ENCODE measurements at places on chromosomes 2 and 18. TPM values are rescaled to one million over a fixed set of nuclear protein-coding genes. Genes with fewer than 3 reads are reported as not detected.

SNORC gene
- 6.2 TPM for total RNA-seq

CREG2 gene
- not detected for total RNA-seq

HOXD8 gene
- not detected for total RNA-seq

PHOSPHO2 gene
- 6.3 TPM for total RNA-seq

SNED1 gene
- total RNA-seq = 2.9 TPM

LIPG gene
- total RNA-seq = 5.0 TPM

GRCh38 chr2:152594022-152594766, 123.1 kb downstream of the PRPF40A start:
- no peak for DNase-seq
- no peaks in the 10 kb centered on the region for H3K4me1 ChIP-seq
- H3K4me3 ChIP-seq = no peak overlapping the region
- H3K27me3 ChIP-seq = no peaks in the 10 kb centered on the region
- H3K36me3 ChIP-seq = peaks cover 4% of the 10 kb centered on the region
- H3K27ac ChIP-seq = no peak overlapping the region

- H3K4me3 ChIP-seq = no peak overlapping the region
- no peak for DNase-seq
- no peaks in the 10 kb centered on the region for H3K36me3 ChIP-seq
- H3K27me3 ChIP-seq = no peaks in the 10 kb centered on the region
- no peaks in the 10 kb centered on the region for H3K4me1 ChIP-seq
These were observed 369.7 kb downstream of the EPHA4 start for GRCh38 chr2:221202431-221202830.

- DNase-seq = no peak
- no peak overlapping the region for H3K27ac ChIP-seq
- no peaks in the 10 kb centered on the region for H3K27me3 ChIP-seq
- H3K4me3 ChIP-seq = no peak overlapping the region
- H3K4me1 ChIP-seq = peaks cover 19% of the 10 kb centered on the region
These were observed 52.1 kb downstream of the GTF3C3 start for GRCh38 chr2:196747400-196747799.

DNA sequence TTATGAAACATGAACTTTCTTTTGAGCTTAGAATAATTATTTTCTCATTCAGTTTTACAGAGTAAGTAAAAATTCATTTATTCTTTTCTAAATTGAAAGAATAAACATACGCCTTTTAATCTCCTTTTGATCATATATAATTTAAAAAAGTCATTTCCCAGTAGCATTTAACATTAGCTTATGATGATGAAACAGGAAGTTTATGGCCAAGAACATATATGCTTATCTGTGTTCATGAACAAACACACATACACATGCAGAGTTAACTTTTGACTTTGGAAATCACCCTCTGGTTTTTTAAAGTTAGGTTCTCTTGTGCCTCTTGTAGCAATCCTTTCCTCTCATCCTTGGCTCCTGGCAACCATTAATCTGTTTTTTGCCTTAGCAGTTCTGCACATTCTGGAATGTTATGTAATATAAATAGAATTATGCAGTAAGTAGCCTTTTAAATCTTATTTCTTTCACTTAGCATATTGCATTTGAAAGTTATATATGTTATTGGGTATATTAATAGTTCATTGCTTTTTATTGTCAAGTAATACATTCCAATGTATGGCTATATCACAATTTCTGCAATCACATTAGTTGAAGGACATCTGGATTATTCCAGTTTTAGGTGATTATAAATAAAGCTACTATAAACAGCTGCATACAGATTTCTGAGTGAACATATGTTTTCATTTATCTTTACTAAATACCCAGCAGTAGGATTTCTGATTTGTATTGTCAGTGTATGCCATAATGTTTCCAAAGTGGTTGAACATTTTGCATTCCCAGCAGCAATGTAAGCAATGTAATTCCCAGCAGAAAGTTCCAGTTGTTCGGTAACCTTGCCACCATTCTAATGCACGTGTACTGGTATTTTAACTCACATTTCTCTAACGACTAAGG, 210.3 kb downstream of the ZRANB3 start:
- DNase-seq = no peak
- H3K36me3 ChIP-seq = no peaks in the 10 kb centered on the region
- H3K4me3 ChIP-seq = no peak overlapping the region
- H3K27me3 ChIP-seq = no peaks in the 10 kb centered on the region

DNA sequence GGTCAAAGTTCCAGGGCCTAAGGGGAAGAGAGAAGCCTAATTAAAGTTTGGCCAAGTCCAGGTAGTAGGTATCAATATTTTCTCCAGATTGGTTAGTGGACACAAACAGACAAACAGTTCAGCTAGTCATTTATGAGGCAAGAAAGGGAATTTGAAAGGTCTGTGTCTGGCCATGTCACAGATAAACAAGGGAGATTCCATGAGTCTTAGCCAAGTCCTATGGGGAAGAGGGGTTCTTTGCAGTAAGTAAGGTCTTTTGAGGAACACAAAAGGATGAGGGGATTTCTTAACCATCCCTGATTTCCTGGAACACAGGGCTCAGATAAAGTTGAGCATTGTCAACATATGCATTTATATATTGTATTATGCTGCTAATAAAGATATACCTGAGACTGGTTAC, 310.8 kb downstream of the PLCL1 start:
- no peaks in the 10 kb centered on the region for H3K36me3 ChIP-seq
- H3K4me1 ChIP-seq = no peaks in the 10 kb centered on the region
- H3K27ac ChIP-seq = no peak overlapping the region
- DNase-seq = no peak
- no peak overlapping the region for H3K4me3 ChIP-seq
- H3K27me3 ChIP-seq = no peaks in the 10 kb centered on the region

GRCh38 chr2:66173645-66174044, 261.3 kb upstream of the MEIS1 start:
- H3K4me3 ChIP-seq = no peak overlapping the region
- H3K27me3 ChIP-seq = no peaks in the 10 kb centered on the region
- DNase-seq = no peak
- no peaks in the 10 kb centered on the region for H3K4me1 ChIP-seq
- H3K27ac ChIP-seq = no peak overlapping the region
- no peaks in the 10 kb centered on the region for H3K36me3 ChIP-seq

DNA sequence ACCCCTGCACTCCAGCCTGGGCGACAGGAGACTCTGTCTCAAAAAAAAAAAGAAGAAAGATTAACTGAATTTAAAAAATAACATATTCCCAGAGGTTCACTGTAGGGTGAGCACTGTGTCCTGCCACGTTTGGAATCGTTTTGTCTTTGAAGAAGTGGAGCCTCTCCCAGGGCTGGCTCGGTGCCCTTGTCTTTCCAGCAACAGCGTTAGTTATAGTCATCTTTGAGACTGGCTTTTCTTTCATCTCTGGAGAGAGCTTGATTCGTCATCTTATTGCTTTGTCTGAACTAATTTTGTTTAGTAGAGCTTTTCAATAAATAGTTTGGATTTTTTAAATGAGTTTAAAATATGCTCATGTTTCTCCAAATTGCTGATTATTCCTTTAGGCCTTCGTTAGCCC, 50.5 kb downstream of the IMPA2 start:
- no peak for DNase-seq
- no peak overlapping the region for H3K4me3 ChIP-seq
- H3K27ac ChIP-seq = no peak overlapping the region
- peaks cover 25% of the 10 kb centered on the region for H3K36me3 ChIP-seq

DNA sequence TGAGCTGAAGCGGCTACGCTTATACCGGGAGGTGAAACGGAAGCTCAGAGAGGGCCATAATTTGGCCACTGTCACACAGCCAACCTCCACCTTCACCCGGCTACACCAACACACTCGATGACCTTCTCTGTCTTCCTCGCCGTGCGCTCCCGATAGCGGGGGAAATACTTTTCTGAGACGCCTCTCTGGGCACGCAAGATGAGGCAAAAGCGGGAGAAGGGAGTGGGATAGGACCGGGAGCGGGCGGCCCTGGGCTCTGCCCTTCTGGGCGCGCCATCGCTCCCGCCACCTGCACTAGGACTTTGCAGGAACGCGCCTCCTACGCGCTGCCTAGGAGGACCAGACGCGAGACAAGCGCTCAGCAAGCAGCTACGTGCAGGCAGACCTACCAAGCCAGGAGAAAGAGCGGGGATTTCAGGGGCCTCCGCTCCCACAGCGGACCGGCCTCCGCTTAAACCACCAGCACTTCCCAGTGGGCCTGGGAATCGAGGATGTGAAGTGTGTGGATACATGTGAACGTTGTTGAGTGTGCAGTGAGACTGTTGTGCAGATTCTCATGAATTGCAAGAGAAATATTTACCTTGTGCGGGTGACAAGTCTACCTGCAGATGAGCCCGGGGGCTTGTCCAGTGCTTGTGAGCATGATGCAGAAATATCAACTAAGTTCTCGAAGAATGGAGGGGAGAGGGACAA, 11.4 kb downstream of the SIX3 start:
- H3K27me3 ChIP-seq = peaks cover 100% of the 10 kb centered on the region
- peak overlapping the region; percentile 69 for H3K4me3 ChIP-seq
- no peak overlapping the region for H3K27ac ChIP-seq
- no peaks in the 10 kb centered on the region for H3K36me3 ChIP-seq

DNA sequence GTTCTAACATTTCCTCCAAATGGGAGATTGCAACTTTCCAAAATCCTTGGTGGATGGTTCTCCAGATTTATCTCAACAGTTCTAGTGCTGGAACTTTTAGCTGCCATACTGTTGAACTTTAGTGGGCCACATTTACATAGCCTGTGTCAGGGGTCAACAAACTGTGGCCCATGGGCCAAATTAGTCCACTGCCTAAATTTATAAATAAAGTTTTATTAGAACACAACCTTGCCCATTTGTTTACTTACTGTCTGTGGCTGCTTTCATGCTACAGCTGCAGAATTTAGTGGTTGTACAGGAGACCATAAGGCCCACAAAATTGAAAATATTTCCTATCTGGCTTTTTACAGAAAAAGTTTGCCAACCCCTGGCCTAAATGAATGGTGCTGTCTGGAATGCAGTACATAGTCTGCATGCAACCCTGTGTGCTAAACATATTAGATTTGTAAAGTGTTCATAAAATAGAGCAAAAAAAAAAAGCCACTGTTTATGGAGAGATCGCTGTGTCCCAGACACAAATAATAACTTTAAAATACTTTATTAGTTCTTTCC, 30.3 kb downstream of the MGAT5 start:
- no peak overlapping the region for H3K4me3 ChIP-seq
- no peaks in the 10 kb centered on the region for H3K36me3 ChIP-seq
- DNase-seq = no peak

GRCh38 chr2:67215214-67216055, 181.7 kb upstream of the ETAA1 start:
- H3K27me3 ChIP-seq = no peaks in the 10 kb centered on the region
- H3K4me1 ChIP-seq = peaks cover 6% of the 10 kb centered on the region
- H3K27ac ChIP-seq = no peak overlapping the region
- DNase-seq = peak; percentile 93
- no peaks in the 10 kb centered on the region for H3K36me3 ChIP-seq

GRCh38 chr2:173972636-173973035, 7.5 kb upstream of the SP3 start:
- H3K27ac ChIP-seq = no peak overlapping the region
- H3K4me3 ChIP-seq = no peak overlapping the region
- no peaks in the 10 kb centered on the region for H3K4me1 ChIP-seq
- no peaks in the 10 kb centered on the region for H3K36me3 ChIP-seq

- DNase-seq = peak; percentile 70
- H3K27me3 ChIP-seq = no peaks in the 10 kb centered on the region
- no peaks in the 10 kb centered on the region for H3K4me1 ChIP-seq
- H3K36me3 ChIP-seq = no peaks in the 10 kb centered on the region
- H3K27ac ChIP-seq = no peak overlapping the region
These were observed 13.6 kb downstream of the MRO start for GRCh38 chr18:50806208-50806616.

- no peaks in the 10 kb centered on the region for H3K27me3 ChIP-seq
- H3K4me1 ChIP-seq = peaks cover 7% of the 10 kb centered on the region
- no peak overlapping the region for H3K4me3 ChIP-seq
- DNase-seq = no peak
These were observed 48.8 kb downstream of the FSHR start for GRCh38 chr2:49105506-49105905.

DNA sequence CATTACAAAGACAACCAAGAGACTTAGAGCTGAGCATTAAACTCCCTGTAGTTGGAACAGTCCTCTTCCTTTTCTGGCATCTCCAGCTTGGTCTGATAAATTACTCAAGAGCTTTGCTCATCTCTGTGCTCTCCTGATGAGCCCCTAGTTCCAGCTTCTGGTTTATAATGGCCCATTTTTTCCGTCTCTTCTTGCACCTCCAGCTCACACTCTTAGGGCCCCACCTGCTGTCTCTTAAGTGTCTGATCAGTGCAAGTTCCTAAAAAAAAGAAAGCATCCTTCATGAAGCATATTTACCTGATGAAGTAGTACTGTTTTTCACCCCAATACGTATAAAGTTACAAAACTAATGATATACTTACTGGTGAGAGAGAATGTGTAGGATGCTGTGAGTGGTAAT, 822.9 kb downstream of the RNF144A start:
- H3K27me3 ChIP-seq = no peaks in the 10 kb centered on the region
- no peak overlapping the region for H3K27ac ChIP-seq
- no peak for DNase-seq

DNA sequence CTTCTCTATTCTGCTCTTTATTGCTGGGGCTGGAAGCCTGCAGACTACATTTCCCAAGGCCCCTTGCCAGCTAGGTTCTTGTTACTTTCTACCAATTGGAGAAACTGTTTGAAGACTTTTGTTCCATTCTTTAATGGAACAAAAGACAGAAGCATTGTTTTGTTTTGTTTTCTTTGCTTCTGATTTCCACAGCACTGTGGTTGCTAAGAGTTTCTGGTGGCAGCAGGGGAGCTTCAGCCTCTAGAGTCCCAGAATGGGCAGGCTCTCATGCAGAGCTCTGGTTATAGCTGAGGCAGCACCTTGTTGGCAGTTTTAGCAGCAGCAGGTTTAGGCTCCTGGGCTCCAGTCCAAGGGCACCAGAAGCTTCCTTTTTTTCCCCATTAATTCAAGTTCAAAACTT, 234.3 kb downstream of the ETAA1 start:
- no peak for DNase-seq
- no peaks in the 10 kb centered on the region for H3K4me1 ChIP-seq
- H3K4me3 ChIP-seq = no peak overlapping the region
- H3K36me3 ChIP-seq = no peaks in the 10 kb centered on the region

GRCh38 chr2:149860276-149860921, 272.8 kb upstream of the MMADHC start:
- H3K36me3 ChIP-seq = no peaks in the 10 kb centered on the region
- H3K27me3 ChIP-seq = no peaks in the 10 kb centered on the region
- no peak overlapping the region for H3K27ac ChIP-seq
- H3K4me1 ChIP-seq = no peaks in the 10 kb centered on the region
- no peak overlapping the region for H3K4me3 ChIP-seq
- no peak for DNase-seq

DNA sequence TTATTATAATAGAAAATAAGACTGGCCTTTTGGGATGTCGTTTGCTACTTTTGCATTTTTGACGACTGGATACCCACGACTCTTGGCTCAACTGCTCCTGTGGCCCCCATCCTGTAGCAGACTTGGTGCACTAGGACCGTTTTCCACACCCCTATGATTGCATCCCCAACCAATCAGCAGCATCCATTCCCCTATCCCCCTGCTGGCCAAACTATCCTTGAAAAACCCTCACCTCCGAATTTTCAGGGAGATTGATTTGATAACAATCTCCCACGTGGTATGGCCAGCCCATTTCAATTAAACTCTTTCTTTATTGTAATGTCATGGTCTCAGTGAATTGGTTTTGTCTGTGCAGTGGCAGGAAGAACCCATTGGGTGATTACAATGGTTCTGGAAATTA, 37.9 kb upstream of the TTR start:
- H3K4me3 ChIP-seq = no peak overlapping the region
- H3K36me3 ChIP-seq = peaks cover 3% of the 10 kb centered on the region
- no peaks in the 10 kb centered on the region for H3K27me3 ChIP-seq
- DNase-seq = no peak

All from endodermal cell (in vitro differentiated cells).